ENCODE measurements at places on chromosomes 6 and 20.
A peak's percentile ranks its signal among the peaks of the same experiment; 100 is the strongest.

GRCh38 chr6:111992851-111993250 is 61.1 kb upstream of the CCN6 start:
- DNase-seq, result no peak

DNA sequence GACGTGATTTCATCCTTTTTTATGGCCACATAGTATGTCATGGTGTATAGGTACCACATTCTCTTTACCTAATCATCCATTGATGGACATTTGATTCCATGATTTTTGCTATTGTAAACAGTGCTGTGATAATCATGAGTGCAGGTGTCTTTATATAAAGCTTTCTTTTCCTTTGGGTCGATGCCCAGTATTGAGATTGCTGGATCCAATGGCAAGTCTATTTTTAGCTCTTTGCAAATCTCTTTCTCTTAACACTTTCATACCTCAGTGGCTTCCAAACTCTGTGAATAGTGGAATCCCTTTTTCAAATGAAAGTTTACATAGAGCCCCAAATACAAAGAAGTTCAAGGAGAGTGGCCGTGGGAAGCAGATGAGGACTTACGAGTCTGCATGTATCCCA is 105.8 kb upstream of the SPTLC3 start:
- DNase-seq, result no peak

- no peak for DNase-seq
Observed at GRCh38 chr6:106370639-106371038, 10.1 kb downstream of the CRYBG1 start.

GRCh38 chr20:38308047-38308438 is 4.1 kb downstream of the BPI start:
- no peak for DNase-seq

DNA sequence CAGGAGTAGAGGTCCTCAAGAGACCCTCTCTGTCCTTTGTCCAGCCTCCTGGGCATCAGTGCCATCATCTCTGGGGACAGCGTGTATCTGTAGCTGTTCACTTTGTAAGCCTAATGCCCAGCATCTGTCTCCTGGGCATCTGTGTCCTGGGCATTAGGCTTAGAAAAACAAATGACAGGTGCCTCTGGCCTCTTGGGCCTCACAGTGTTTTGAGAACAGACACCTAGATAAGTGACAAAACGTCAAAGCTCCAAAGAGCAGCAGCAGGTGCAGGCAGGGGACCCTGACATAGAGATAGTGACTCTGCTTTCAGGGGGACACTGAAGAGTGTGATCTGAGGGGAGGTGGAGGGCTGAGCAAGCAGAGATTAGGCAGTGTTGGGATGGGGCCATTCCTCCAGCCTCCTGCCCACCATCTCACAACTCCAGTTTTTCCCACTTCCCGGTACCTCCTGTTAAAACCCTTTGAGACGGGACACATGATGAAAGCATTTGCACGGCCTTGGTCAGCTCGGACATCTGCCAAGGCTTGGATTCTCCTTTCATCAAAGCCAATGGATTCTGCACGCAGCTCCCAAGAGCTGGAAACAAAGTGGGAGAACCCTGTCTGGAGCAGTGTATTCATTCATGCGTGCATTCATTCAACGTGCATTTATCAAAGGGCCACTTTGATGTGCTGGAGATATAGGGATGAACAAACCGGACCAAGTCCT is 55.5 kb upstream of the CD93 start:
- no peak for DNase-seq

DNA sequence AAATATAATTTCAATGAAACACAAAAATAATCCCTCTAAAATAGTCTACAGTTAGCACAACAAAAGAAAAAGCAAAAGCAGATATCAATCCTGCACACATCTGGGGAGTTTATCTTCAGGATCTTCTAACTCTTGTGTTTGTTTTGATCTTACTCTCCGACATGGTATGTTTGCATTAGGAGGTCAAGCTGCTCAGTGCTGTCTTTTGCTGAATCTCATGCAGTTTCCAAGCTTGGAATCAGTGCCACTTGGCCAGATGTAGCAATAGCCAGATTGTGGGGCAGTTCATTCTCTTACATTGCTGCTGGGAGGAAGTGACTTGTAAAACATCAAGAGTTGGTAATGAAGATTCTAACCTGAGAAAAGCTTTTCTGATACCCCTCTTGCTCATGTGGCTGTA is 29.5 kb downstream of the RIOK1 start:
- DNase-seq, result no peak

DNA sequence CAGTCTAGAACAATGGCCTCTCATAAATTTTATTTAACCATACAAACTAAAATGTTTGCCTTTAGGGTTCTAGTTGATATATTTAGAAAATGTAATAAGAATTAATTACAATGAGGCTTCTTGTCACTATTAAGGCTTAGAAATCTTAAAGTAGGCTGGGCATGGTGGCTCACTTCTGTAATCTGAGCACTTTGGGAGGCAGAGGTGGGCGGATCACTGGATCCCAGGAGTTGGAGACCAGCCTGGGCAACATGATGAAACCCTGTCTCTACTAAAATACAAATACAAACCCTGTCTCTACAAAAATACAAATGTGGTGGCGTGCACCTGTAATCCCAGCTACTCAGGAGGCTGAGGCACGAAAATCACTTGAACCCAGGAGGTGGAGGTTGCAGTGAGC is 99.0 kb upstream of the ADGRF1 start:
- no peak for DNase-seq

GRCh38 chr20:59124296-59125029 is 39.2 kb upstream of the ZNF831 start:
- no peak for DNase-seq

DNA sequence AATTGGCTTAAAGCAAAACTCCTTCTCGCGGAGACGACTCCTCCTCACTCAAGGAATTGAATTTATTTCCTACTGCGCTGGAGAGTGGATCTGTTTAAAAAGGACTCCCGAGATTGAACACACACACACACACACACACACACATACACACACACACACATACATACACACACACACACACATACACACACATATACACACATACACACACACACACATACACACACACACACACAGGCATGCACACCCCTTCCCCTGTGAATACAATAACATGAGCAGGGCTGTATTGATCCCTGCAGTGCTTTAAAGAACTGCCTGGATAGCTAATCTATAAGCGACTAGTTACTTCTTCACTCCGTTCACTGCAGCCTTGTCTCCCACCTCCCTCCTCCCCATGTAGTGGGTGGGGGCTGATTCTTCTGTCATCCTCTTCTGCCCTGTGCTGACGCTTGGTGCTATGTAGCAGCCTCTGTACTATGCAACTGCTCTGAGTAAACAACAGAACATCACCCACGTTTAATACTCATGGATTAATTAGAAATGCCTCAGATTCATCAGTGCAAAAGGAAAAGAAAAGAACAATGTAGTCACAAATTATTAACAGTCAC is 549.0 kb downstream of the CDH26 start:
- DNase-seq, result no peak

GRCh38 chr6:11033825-11034224 is 10.3 kb downstream of the ELOVL2 start:
- no peak for DNase-seq

DNA sequence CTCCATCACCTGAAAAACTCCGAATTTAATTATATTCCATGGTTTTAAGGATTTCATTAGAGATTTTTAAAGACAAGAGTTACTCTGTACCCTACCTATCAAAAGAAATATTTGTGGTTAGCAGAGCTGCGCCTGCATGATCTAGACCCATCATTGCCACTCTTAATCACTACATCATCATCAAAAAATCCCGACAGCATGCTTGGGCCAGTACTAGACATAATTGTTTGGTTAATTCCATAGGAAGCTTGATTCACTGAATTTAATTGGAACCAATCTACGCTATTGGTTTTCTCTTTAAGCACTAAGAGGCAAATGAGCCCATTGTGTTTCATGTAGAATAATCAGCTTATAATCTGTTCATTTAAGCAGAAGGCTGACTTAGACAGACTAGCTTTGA is 33.4 kb upstream of the RNF217 start:
- DNase-seq, result no peak

- DNase-seq, result no peak
Observed at GRCh38 chr6:164230259-164230658, 815.7 kb downstream of the QKI start.

DNA sequence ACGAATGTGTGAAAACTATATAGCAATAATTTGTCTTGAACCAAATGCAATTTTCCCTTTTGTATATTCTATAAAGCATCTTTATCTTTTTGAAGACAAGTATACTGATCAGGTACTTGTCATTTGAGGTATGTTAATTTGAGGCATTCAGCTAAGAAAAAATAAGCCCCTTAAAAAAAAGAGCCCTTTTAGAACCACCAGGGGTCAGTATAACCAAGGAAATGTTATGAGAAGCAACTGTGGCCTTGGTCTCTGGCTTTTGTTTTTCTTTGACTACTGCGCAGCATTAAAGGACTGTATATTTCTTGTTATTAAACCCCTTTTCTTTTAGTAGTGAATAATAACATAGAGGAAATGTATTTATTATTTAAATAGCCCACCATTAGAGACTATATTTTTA is 43.1 kb downstream of the CD109 start:
- DNase-seq, result peak; percentile 43
